ENCODE measurements at places on chromosomes 3 and 15. TPM values are rescaled to one million over a fixed set of nuclear protein-coding genes. Genes with fewer than 3 reads are reported as not detected.

The IL17RD gene
- not detected for total RNA-seq

The GNAT1 gene
- not detected for total RNA-seq

The CPEB1 gene
- not detected for total RNA-seq

The ANKUB1 gene
- not detected for total RNA-seq

The RCN2 gene
- 32.5 TPM for total RNA-seq

The CDAN1 gene
- total RNA-seq, result 19.6 TPM

The STX19 gene
- 0.18 TPM for total RNA-seq

The LDHAL6B gene
- not detected for total RNA-seq

The CLRN1 gene
- not detected for total RNA-seq

The TLR9 gene
- total RNA-seq, result 0.45 TPM

The EPB42 gene
- total RNA-seq, result not detected

The RHOV gene
- total RNA-seq, result not detected

The LOXL1 gene
- total RNA-seq, result 1.9 TPM

The SCG5 gene
- 3.0 TPM for total RNA-seq

The KIF7 gene
- total RNA-seq, result 0.08 TPM

The TCAIM gene
- 20.2 TPM for total RNA-seq

The SCN11A gene
- total RNA-seq, result not detected

The CD200R1 gene
- 7.7 TPM for total RNA-seq

The LIPC gene
- 0.78 TPM for total RNA-seq

The MUC4 gene
- 0.17 TPM for total RNA-seq

The COL6A5 gene
- not detected for total RNA-seq

The IGDCC3 gene
- total RNA-seq, result not detected

The RBP2 gene
- total RNA-seq, result not detected

The FBXO40 gene
- total RNA-seq, result not detected

The GASK1A gene
- not detected for total RNA-seq

The ZNF662 gene
- total RNA-seq, result 0.71 TPM

The NPAP1 gene
- total RNA-seq, result not detected

The SLC9C1 gene
- not detected for total RNA-seq

The TF gene
- total RNA-seq, result 0.02 TPM

The KCNMB3 gene
- total RNA-seq, result 0.31 TPM

The ANKRD63 gene
- total RNA-seq, result 0.26 TPM

The PDE12 gene
- 22.4 TPM for total RNA-seq

The COL7A1 gene
- 0.17 TPM for total RNA-seq

The CCDC39 gene
- not detected for total RNA-seq

The GPR27 gene
- 0.46 TPM for total RNA-seq

The CHRNB4 gene
- not detected for total RNA-seq

Measured in activated naive CD4-positive, alpha-beta T cell treated with anti-CD3 and anti-CD28 coated beads, Interleukin-2, amount 10 ng/mL, durations not matched to agents 5 hours and 36 hours (primary cell).